ENCODE measurements at places on chromosomes 7 and 10. TPM values are rescaled to one million over a fixed set of nuclear protein-coding genes. Genes with fewer than 3 reads are reported as not detected.

GRCh38 chr7:139808846-139809442 lies 20.1 kb upstream of the TBXAS1 start:
- no peak overlapping the region for H3K4me3 ChIP-seq
- H3K4me1 ChIP-seq, result peaks cover 5% of the 10 kb centered on the region
- H3K36me3 ChIP-seq, result peaks cover 12% of the 10 kb centered on the region

DNA sequence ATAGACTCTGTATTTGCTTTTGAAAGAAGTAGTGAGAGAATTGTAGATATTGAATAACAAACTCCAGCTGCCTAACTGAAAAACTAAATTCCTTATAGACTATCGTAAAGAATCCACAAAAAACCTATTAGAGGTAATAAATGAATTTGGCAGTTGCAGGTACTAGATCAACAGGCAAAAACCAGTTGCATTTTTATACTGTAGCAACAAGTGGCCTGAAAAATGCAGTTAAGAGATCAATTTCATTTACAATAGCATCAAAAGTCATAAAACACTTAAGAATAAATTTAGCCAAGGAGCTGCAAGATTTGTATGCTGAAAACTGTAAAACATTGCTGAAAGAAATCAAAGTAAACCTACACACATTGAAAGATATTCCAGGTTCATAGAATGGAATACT lies 70.3 kb downstream of the GALNT11 start:
- no peak overlapping the region for H3K27ac ChIP-seq
- H3K36me3 ChIP-seq, result peaks cover 12% of the 10 kb centered on the region
- no peak overlapping the region for H3K4me3 ChIP-seq
- no peak for DNase-seq
- no peaks in the 10 kb centered on the region for H3K27me3 ChIP-seq

Gene TAS2R41
- total RNA-seq, result not detected

GRCh38 chr7:25669281-25669781 lies 441.0 kb upstream of the NPVF start:
- H3K27ac ChIP-seq, result no peak overlapping the region
- no peak overlapping the region for H3K4me3 ChIP-seq

Gene CALCR
- total RNA-seq, result 0.07 TPM

Data from neural crest cell (in vitro differentiated cells).